ENCODE measurements at places on chromosomes 11 and 22.

DNA sequence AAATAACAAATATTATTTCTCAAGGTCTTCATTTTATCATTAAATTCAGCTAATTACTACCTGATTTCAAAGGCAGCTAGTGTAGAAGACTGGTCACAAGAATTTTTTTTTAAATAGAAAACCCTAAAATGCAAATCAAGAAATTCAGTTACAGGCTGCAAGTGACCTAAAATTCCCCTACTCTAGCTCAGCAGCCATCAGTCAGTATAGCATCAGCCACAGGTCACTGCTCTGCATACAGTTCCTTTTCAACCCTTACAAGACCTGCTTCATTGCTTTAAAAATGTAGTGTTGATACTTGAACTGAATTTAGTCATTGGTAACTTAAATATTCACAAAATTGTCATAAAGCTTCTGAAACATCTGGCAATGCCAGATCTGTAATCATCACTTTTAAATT lies 9.5 kb upstream of the B3GNT6 start:
- DNase-seq, result no peak

GRCh38 chr22:46336119-46337078 lies 885 bp downstream of the TRMU start:
- no peak for DNase-seq

- DNase-seq, result no peak
These were observed 12.0 kb upstream of the ANO3 start for GRCh38 chr11:26319906-26320305.

DNA sequence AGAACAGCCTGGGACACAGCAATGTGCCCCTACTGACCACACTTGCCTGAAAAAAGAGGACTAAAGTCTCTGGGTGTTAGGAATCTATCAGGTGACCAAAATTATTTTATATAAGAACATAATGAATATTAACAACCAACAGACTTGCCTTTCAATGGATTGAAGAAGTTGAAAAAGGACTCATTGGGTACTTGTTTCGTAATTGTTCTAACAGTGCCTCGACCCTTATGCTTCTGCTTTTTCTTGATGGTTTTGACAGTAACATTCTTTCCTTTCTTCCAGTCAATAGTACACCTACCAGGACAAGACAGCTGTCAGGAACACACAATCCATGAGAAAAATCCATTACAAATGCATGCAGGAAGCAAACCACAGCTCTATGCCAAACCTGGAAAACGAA lies 29.0 kb upstream of the PHLDA2 start:
- no peak for DNase-seq

Data from activated CD8-positive, alpha-beta memory T cell treated with anti-CD3 and anti-CD28 coated beads for 1 hour (primary cell).